ENCODE measurements at places on chromosomes 3 and 15. TPM values are rescaled to one million over a fixed set of nuclear protein-coding genes. Genes with fewer than 3 reads are reported as not detected.

DNA sequence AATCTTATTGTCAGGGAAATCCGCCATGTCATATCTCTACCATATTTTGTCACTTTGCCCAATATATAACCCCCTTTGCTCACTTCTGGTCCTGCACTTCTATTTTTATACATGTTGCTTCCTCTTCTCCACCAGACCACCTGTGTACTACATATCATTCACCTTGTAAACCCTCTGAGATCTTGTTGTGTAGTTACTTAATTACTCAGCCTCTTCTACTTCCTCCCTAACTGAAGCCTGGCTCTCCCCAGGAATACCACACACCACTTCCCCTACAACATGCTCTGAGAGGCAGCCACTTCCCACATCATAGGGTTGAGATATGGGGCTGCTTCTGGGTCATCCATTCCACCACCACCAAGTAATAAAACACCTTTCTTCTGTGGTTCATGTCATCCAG is 10.0 kb downstream of the HEXA start:
- DNase-seq, result peak; percentile 46

- DNase-seq, result no peak
These were observed 97.5 kb downstream of the BDH1 start for GRCh38 chr3:197458179-197458707.

DNA sequence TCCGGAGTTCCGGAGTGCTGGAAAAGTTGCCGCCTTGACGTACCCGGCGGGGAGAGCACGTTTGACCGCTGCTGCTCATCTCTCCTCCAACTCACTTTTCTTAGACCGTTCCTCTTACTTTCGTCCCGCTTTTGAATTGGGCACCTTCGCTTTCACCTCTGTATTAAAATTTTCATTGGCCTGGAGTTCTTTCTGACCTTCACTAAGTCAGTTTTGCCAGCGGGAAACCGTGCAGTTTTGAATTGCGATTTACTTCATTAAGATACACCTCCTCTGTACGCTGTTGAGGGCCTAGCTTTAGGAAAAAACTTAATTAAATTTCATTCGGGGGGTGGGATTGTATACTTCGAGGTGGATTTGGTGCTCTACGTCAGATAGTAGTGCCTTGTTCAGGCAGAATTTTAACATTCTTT is 1.3 kb downstream of the GMPS start:
- no peak for DNase-seq

- no peak for DNase-seq
These were observed 6.1 kb downstream of the ERICH6 start for GRCh38 chr3:150697646-150698045.

GRCh38 chr3:51082363-51082762 is 302.7 kb upstream of the MANF start:
- DNase-seq, result peak; percentile 5

Gene CD96
- 217 TPM for polyA plus RNA-seq

GRCh38 chr3:16816048-16816780 is 68.5 kb upstream of the PLCL2 start:
- DNase-seq, result no peak

DNA sequence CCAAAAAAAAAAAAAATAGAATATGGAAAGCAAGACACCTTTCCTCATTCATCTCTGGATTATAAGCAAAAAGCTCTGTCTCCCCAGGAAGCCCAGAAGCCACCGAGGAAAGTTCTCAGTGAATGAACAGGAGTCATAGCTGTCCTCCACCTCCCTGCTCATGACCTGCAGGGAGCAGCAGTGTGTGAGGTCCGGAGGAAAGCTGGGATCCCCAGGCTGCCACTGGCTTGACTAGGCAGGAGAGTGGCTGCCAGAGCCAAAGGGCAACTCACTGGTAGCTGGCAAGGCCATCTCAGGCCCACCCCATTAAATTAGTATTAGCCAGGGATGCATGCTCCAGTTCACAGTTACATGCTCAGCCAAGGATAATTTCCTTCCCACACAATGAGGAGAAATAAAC is 191.6 kb upstream of the STT3B start:
- DNase-seq, result no peak

DNA sequence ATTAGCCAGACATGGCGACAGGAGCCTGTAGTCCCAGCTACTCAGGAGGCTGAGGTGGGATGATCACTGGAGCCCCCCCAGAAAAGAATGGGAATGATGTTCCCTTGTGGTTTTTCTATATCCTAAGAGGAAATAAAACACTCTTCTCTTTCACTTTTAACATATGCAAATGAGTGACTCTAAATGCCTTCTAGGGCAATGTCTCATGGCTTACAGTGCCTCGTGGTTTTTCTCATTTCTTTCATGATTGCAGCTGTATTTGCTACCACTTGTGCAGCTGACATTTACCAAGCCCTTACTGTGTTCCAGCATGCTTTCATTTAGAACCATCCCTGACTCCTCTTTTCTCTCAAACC is 26.4 kb downstream of the STOML1 start:
- no peak for DNase-seq

DNA sequence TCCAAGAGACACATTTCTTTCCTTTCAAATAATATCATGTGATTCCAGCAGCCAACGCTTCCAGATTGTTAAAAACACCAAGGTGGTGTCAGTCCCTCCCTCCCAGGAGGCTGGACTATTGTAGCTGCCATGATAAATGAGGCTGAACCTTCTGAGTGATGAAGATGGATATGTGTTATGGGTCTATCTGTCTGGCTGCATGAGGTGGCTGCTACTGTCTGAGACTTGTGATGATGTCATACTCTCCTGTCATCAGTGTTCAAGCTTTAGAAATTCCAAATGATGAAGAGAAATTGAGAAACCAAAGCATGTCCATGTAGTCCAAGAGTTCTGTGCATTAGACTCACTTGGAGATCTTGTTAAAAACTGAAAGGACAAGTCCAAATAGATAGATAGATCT is 683.0 kb downstream of the NTRK3 start:
- DNase-seq, result no peak
